Activated B cell treated with CpG ODN at 0.5 μM for 24 hours (primary cell): ENCODE measurements at places on chromosomes 7 and 10. TPM values are rescaled to one million over a fixed set of nuclear protein-coding genes. Genes with fewer than 3 reads are reported as not detected.

DNA sequence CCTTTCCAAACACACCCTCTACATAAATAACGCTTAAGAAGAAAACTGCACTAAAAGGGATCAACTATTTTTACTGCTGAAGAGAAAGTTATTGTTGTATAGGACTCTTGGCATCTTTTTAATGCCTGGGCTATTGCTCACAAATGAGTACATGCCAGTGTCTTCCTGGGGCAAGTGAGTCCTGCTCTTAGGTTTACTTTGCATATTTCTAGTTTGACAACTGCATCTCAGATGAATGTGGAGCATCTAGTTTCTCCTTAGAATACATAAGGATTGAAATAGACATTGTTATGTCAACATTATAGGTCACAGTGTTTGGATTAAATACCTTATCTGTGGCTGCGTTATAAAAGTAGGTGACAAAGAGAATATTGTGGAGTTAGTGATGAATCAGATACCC, 44.5 kb downstream of the PSMC2 start:
- H3K36me3 ChIP-seq: no peaks in the 10 kb centered on the region
- H3K27ac ChIP-seq: no peak overlapping the region
- H3K4me3 ChIP-seq: no peak overlapping the region
- peaks cover 11% of the 10 kb centered on the region for H3K27me3 ChIP-seq
- no peaks in the 10 kb centered on the region for H3K4me1 ChIP-seq

DNA sequence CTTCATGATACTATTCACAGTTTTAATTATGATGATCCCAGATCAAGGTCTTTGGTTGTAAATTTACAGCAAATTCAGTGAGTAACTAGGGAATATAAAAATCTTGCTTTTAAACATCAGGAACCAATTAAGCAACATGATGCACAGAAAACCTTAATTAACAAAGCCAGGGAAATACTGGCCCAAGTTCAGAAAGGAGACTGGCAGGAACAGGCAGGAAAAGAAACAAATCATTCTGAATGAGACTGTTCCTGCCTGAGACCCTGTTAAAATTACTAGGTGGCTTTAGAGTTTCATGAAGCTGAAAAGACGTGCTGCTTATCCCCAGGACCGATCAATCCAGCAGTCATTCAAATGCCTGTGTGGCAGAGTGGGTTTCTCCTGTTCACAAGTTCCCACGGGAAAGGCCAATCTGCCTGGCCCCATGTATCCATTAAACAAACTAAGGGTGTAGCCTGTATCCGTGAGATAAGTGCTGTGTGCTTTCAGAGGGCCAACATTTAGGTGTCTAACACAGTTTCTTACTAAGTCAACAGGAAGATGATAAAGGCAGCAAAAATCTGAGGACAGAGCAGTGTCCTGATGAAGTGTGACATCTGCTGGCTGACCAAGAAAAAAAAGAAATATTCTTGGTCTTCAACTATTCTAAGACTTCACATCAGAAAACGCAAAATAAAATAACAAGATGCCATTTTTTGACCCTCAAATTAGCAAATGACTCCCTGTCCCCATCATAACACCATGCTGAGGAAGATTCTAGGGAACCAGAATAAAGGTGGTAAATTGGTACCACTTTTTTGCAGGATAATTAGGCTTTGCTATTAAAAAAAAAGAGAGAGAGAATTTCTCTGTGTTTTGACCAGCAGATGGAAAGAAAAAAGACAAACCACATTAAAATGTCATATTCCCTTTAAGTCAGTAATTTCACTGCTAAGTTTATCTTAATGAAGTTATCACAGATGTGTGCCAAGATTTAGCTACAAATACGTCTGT, 34.2 kb downstream of the PUS7 start:
- peaks cover 11% of the 10 kb centered on the region for H3K36me3 ChIP-seq
- DNase-seq: no peak
- no peak overlapping the region for H3K4me3 ChIP-seq

DNA sequence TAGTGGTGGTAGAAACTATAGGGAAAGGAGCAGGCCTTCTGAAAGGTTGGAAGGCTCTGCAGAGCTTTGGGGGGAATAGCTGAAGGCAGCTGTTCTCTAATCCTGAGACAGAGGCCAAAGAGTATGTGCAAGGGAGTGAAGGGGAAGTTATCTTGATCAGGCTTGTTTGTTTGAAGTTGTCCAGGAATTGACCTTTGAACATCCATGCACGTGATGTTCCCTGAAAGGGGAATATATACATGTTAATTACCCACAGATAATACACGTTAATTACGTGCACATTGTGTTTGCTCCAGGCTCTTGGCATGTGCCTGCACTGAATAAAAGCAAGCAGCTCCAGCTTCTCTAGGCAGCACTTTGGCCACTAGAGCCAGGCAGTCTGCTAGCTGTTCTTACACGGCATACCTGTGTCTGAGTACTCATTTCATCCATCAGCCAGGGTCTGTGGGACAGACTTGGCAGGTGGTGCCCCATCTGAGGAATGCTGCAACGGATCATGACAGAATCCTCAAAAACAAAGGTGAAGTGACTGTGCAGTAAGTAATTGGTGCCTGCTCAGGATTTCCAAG, 18.0 kb upstream of the STARD3NL start:
- no peaks in the 10 kb centered on the region for H3K36me3 ChIP-seq
- no peaks in the 10 kb centered on the region for H3K4me1 ChIP-seq
- H3K27ac ChIP-seq: no peak overlapping the region

The HOXA11 gene
- not detected in 2 replicates for total RNA-seq

GRCh38 chr7:90210981-90211380, 559 bp upstream of the STEAP2 start:
- DNase-seq: no peak
- peak overlapping the region; percentile 50 for H3K4me3 ChIP-seq
- H3K27me3 ChIP-seq: peaks cover 12% of the 10 kb centered on the region
- H3K36me3 ChIP-seq: no peaks in the 10 kb centered on the region
- H3K4me1 ChIP-seq: peaks cover 7% of the 10 kb centered on the region

- H3K4me3 ChIP-seq: peak overlapping the region; percentile 36
- peaks cover 30% of the 10 kb centered on the region for H3K36me3 ChIP-seq
- no peaks in the 10 kb centered on the region for H3K27me3 ChIP-seq
- no peak overlapping the region for H3K27ac ChIP-seq
- H3K4me1 ChIP-seq: peaks cover 10% of the 10 kb centered on the region
These were observed 22.2 kb downstream of the SLC37A3 start for GRCh38 chr7:140375892-140376730.

The SLC39A12 gene
- total RNA-seq: not detected in 2 replicates

The GJC3 gene
- not detected in 2 replicates for total RNA-seq

The RSPH10B gene
- not detected in 2 replicates for total RNA-seq

- no peaks in the 10 kb centered on the region for H3K27me3 ChIP-seq
- H3K4me1 ChIP-seq: no peaks in the 10 kb centered on the region
- no peak for DNase-seq
- H3K4me3 ChIP-seq: no peak overlapping the region
- H3K27ac ChIP-seq: no peak overlapping the region
- no peaks in the 10 kb centered on the region for H3K36me3 ChIP-seq
These were observed 13.6 kb upstream of the GPR37 start for GRCh38 chr7:124779194-124779593.

DNA sequence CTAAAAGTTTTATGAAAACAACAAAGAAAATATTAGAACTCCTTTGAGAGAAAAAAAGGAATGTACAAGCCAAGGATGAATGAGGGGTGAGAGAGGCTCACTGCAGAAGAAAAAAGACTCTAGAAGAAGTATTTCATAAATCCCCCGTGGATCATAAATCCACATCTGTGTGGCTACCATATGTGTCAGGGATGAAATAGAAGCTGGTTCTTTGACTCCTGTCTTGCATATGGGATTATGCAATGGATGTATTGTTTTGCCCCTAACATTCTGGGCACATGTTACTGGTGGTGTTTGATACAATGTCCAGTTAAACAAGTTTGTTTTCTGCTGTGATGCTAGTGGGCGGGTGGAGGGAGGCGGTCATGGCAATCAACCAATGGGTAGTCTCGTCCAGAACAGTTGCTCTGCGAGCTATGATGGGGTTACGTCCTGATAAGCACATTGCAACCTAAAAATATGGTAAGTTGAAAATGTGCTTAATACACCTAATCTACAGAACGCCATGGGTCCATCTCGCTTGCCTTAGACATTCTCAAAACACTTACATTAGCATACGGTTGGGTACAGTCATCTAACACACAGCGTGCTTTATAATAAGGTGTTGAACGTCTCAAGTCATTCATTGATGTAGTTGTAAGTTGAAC, 34.1 kb upstream of the PITRM1 start:
- no peak overlapping the region for H3K27ac ChIP-seq
- DNase-seq: no peak
- no peaks in the 10 kb centered on the region for H3K36me3 ChIP-seq
- no peak overlapping the region for H3K4me3 ChIP-seq

- H3K4me3 ChIP-seq: no peak overlapping the region
- no peaks in the 10 kb centered on the region for H3K36me3 ChIP-seq
These were observed 283.3 kb upstream of the SEMA3A start for GRCh38 chr7:84477786-84478478.

DNA sequence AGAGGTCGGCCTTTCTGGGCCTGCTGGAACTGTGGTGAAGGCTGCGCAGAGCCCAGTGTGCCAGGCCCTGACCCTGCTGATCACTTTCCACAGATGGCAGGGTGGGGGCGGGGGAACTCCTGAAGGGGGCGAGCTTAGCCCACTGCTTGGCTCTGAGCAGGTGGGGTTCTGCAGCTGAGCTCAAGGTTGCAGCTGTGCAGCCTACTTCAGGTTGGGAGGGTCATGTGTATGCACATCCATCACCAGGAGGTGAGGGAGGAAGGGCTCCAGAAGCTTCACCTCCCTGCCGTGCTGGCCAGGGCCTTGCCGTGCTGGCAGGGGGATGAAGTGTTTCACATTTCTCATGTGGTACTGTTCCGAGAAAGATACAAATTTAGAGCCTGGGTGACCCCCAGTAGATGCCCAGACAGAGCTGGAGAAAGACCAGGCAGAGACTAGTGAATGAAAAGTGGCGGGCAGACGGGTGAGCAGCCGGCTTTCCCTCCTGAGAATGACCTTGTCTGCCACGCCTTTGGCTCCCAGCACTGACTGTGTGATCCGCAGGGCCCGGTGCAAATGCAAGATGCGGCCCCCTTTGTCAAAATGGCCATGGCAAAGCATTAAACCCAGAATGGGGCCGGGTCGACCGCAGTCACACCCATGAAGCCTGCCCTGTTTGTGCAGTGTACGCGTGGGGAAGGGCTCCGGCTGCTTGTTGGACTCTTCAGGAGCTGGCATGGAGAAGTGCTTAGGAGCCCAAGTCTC, 25.2 kb downstream of the FAM241B start:
- H3K27me3 ChIP-seq: peaks cover 20% of the 10 kb centered on the region
- no peak overlapping the region for H3K4me3 ChIP-seq
- no peaks in the 10 kb centered on the region for H3K36me3 ChIP-seq
- no peak for DNase-seq
- no peak overlapping the region for H3K27ac ChIP-seq
- no peaks in the 10 kb centered on the region for H3K4me1 ChIP-seq

GRCh38 chr7:91571601-91572000, 307.4 kb downstream of the FZD1 start:
- H3K36me3 ChIP-seq: no peaks in the 10 kb centered on the region
- no peaks in the 10 kb centered on the region for H3K27me3 ChIP-seq
- H3K4me3 ChIP-seq: no peak overlapping the region
- no peak overlapping the region for H3K27ac ChIP-seq

- H3K4me3 ChIP-seq: no peak overlapping the region
- no peaks in the 10 kb centered on the region for H3K4me1 ChIP-seq
- H3K27ac ChIP-seq: no peak overlapping the region
These were observed 220.2 kb upstream of the CELF2 start for GRCh38 chr10:10797513-10797912.

The WDR11 gene
- 121 and 145 TPM in 2 replicates for total RNA-seq

DNA sequence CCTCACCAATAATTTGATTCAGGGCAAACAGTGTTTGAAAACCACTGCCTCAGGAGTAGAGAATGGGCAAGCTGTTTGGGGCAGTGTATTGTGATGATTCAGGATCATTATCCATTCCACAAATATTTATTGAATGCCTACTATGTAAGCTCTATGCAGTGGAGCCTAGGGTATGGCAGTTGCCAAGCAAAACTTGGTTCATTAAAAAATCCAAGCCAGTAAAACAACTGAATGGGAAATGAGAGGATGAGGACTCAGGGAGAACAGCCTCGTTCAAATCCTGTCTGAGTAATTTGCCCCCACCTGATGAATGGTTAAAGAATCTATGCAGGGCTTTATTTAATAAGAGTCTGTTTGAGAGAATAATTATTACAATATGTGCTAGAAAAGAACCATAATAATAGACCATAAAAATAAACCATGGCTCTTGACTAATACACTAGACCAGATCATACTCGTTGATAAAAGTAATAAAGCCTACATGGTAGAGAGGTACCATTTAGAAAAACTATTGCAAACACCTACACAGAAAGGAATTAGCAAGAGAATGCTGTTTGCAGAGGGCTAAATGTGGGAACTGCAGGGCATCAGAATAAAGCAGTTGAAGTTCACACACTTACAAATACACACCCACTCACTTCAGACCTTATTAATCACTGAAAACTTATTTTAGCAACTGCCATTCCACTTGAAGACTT, 71.7 kb downstream of the CREB5 start:
- no peak overlapping the region for H3K4me3 ChIP-seq
- no peak overlapping the region for H3K27ac ChIP-seq
- no peaks in the 10 kb centered on the region for H3K36me3 ChIP-seq

GRCh38 chr10:131872011-131872826, 28.6 kb upstream of the PPP2R2D start:
- no peaks in the 10 kb centered on the region for H3K36me3 ChIP-seq
- no peak overlapping the region for H3K27ac ChIP-seq
- H3K27me3 ChIP-seq: peaks cover 9% of the 10 kb centered on the region
- DNase-seq: no peak
- H3K4me3 ChIP-seq: no peak overlapping the region
- no peaks in the 10 kb centered on the region for H3K4me1 ChIP-seq

The TRIM73 gene
- 4.0 and 5.7 TPM in 2 replicates for total RNA-seq

DNA sequence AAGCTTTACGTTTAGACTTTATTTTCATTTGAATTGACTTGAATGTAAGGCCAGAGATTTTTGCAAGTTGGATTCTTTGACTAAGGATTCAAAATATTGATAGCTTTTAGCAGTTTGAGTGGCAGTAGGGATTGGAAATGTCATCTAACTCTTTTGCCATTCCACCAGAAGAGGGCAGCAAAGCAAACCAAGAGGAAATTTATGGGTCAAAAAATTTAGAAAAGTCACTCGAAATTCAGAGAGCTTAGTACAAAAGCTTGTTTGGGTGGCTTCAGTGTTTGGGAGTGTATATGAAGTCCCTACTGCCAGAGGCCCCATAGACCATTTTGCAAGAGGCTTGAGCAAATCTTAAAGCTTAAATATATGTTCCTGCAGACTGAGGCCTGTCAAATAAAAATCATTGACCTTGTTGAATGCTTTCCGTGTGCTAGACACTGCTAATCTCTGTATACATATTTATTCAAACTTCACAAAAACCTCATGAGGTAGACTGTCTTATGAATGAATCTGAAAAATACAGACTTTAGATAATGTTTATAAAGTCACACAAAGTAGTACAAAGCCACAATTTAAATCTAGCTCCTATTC, 44.6 kb upstream of the RSBN1L start:
- no peak overlapping the region for H3K4me3 ChIP-seq
- peaks cover 1% of the 10 kb centered on the region for H3K36me3 ChIP-seq
- no peaks in the 10 kb centered on the region for H3K27me3 ChIP-seq
- no peak for DNase-seq

The OR2A12 gene
- total RNA-seq: not detected in 2 replicates

The SEMA3D gene
- total RNA-seq: not detected in 2 replicates

- no peak overlapping the region for H3K4me3 ChIP-seq
- H3K27me3 ChIP-seq: no peaks in the 10 kb centered on the region
- no peaks in the 10 kb centered on the region for H3K4me1 ChIP-seq
- peak; percentile 12 for DNase-seq
- H3K36me3 ChIP-seq: no peaks in the 10 kb centered on the region
- no peak overlapping the region for H3K27ac ChIP-seq
These were observed 24.7 kb downstream of the ANTXRL start for GRCh38 chr10:46311501-46311951.

- H3K27me3 ChIP-seq: peaks cover 6% of the 10 kb centered on the region
- DNase-seq: no peak
- no peaks in the 10 kb centered on the region for H3K4me1 ChIP-seq
- no peaks in the 10 kb centered on the region for H3K36me3 ChIP-seq
- no peak overlapping the region for H3K4me3 ChIP-seq
These were observed 53.0 kb upstream of the ABCB5 start for GRCh38 chr7:20562461-20562860.

The AOC1 gene
- not detected in 2 replicates for total RNA-seq
